PC-9 (cell line): ENCODE measurements at places on chromosomes 2 and 18. TPM values are rescaled to one million over a fixed set of nuclear protein-coding genes. Genes with fewer than 3 reads are reported as not detected.

EVX2 gene
- not detected in 2 replicates for total RNA-seq

DNA sequence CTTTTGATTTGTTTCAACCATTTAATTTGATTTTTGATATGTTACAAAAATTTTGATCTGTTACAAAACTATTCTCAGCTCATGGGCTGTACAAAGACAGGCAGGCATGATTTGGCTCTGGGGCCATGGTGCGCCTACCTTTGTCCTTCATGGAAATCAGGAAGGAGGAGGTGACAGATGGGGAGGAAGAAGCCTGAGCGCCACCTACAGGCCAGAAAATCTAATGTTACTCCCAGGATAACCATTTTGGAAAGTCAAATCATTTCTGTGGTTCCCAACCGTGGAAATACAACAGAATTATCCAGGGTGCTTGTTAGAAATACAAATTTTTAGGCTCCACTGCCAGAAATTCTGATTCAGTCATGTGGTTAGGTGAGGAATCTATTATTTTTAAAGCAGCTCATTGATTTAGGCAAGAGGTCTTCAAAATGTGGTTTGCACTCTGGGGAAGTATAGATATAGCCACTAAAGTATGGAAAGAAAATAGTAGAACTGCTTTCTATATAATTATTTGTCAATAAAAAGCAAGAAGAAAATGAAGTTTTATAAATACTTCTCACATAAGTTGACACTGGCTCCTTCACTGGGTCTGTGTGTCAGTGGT lies 93.9 kb downstream of the EVA1A start:
- peak; percentile 33 for DNase-seq
- peaks cover 14% of the 10 kb centered on the region; the same call in 1 of the 2 replicates for H3K4me1 ChIP-seq
- no peak overlapping the region for H3K4me3 ChIP-seq
- no peaks in the 10 kb centered on the region for H3K36me3 ChIP-seq
- H3K27ac ChIP-seq: no peak overlapping the region

CFAP221 gene
- not detected in 2 replicates for total RNA-seq

- no peak overlapping the region for H3K27ac ChIP-seq
- no peak for DNase-seq
- no peak overlapping the region for H3K4me3 ChIP-seq
Measured at GRCh38 chr18:76450452-76451395, 44.3 kb downstream of the ZNF516 start.

GRCh38 chr2:14524041-14524802 lies 108.3 kb upstream of the LRATD1 start:
- DNase-seq: peak; percentile 35
- peaks cover 4% of the 10 kb centered on the region; the same call in 1 of the 2 replicates for H3K4me1 ChIP-seq
- H3K4me3 ChIP-seq: no peak overlapping the region
- peak overlapping the region; percentile 61 for H3K27ac ChIP-seq

- H3K27me3 ChIP-seq: peaks cover 69% of the 10 kb centered on the region
- H3K36me3 ChIP-seq: no peaks in the 10 kb centered on the region
- no peaks in the 10 kb centered on the region for H3K4me1 ChIP-seq
- no peak overlapping the region for H3K27ac ChIP-seq
- H3K4me3 ChIP-seq: no peak overlapping the region
- DNase-seq: no peak
Measured at GRCh38 chr2:60379216-60379615, 174.2 kb downstream of the BCL11A start.

- DNase-seq: no peak
- no peak overlapping the region for H3K27ac ChIP-seq
- no peak overlapping the region for H3K4me3 ChIP-seq
Measured at GRCh38 chr2:1606421-1607235, 137.7 kb downstream of the PXDN start.

PARD6G gene
- 0.15 and 0.23 TPM in 2 replicates for total RNA-seq

AQP4 gene
- not detected in 2 replicates for total RNA-seq
